ENCODE measurements at places on chromosomes 6 and 20.

DNA sequence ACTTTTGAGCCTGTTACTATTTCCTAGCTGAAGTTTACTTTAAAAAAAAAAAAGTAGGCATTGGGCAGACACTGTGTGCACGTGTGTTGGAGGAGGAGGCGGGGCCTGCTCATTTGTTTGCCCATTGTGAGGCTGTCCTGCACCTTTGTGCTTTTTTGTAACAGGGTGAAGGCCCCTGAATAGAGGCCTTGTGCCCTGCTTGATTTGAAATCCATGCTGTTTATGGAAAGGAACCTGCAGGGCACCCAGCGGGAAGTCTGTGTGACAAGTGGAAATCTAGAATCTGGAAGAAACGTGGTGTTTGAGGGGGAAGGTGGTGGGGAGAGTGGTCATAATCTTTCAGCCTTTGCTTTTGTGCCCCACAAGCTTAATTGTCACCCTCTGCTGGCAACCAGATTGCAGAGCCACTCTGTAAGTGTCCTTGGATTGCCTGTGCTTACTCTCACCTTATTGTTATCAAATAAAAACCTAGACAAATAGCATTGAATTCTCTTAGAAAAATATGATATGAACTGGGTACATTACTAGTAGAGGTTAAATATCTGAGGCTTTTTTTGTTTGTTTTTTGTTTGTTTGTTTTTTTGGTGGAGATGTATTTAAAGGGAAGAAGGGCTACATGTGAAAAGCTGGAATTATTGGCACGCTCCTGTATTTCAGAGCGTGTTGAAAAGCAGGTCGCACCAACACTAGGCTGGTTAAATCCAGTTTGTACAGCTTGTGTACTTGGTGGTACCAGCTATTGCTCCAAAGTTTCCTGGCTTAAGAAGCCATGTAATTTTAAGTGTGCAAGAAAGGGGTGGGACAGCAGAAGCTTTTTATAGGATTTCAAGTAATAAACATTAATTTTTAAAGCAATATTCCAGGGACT, 156.3 kb downstream of the ARID1B start:
- peak; percentile 23 for DNase-seq

DNA sequence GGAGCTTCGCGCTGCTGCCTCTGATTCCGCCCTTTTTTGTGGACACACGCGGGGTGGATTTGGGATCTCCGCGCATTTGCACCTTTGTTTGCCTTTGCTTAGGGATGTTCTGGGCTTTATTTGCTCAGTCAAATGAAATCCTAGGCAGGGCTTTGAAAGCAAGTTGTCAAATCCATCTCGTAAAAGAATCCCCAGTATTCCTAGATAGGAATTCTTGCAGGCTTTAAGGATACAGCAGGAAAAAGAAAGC, 453 bp downstream of the CEP57L1 start:
- no peak for DNase-seq

- no peak for DNase-seq
These were observed 10.1 kb upstream of the AKAP12 start for GRCh38 chr6:151229401-151230276.

- DNase-seq, result no peak
These were observed 39.5 kb downstream of the FAM110A start for GRCh38 chr20:872855-873520.

GRCh38 chr20:35286077-35286898, 1.7 kb upstream of the EIF6 start:
- no peak for DNase-seq

- no peak for DNase-seq
These were observed 9.3 kb upstream of the DTD1 start for GRCh38 chr20:18578581-18578980.

GRCh38 chr20:15700147-15700765, 873.0 kb downstream of the KIF16B start:
- no peak for DNase-seq

DNA sequence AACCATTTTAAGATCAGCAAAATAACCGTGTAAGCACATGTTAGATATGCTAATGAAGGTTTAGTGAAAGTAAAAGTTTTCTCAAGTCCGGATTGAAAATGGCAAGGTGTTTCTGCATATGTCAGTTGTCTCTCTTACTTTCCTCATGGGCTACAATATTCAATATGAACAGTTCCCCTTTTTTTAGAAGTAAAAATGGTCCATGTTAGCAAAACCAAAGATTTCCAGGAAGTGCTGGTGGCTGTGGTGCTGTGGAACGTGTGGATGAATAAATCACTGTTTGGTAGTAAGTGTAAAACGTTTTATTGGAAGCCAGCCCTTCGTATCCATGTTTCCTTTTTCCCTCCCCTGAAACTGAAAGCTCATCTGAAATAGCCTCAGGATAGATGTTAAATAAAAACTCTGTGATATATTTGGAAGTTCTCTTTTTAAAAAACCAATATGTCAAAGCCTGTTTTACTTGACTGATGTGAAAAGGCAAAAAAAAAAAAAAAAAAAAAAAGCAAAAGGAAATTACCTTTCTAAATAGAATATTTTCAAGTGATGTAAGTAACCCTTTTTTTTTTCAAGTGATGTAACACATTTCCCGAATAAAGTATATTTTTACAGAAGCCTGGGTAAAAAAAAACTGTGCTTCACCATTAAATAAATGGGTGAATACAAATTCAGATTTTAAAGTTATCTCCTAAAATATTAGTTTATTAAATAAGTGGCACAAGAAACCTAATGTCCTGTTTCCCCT, 41.9 kb downstream of the PLEKHG1 start:
- no peak for DNase-seq

DNA sequence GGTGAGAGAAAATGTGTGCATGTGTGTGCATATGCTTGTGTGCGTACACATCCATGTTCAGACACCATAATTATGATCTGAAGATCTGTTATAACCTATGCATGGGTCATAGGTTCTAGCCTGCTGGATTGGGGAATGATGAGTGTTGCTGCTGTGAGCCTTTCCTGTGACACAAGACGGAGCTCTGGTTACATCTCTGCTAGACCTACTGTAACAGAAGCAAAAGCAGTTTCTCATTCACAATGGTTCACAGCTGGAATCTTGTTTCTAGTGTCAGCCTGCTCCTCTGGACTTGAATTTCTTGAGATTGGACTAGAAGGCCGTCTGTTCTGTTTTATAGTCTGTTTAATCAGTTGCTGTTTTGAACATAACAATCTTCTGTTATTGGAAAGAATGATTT, 40.1 kb downstream of the DEFB114 start:
- no peak for DNase-seq

DNA sequence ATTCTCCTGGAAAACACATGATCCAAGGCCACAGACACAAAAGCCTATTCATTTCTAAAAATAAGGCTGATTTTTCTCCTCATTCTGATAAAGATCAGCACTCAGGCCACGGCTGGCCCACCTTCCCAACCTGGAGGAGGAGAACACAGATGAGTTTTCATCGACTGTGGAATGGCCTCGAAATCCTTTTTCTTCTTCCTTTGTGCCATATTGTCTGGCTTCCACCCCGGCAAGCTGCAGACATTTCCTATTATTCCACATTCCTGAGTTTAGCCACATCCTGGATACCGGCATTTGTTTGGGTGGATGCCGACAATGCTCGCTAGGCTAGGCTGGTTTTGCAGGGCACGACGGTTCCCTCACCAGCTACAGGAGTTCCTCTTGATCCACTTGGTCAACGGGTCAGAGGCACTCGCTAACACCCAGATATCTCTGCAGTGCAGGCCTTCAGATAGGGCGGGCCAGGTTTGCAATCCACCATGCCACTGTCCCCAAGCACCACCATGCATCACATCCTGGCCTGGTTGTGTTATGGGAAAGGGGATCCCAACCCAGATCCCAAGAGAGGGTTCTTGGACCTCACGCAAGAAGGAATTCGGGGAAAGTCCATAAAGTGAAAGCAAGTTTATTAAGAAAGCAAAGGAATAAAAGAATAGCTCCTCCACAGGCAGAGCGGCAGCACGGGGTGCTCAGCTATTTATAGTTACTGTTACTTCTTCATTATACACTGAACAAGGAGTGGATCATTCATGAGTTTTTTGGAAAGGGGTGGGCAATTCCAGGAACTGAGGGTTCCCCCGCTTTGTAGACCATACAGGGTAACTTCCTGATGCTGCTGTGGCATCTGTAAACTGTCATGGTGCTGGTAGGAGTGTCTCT, 4.2 kb upstream of the CTSZ start:
- DNase-seq, result no peak

DNA sequence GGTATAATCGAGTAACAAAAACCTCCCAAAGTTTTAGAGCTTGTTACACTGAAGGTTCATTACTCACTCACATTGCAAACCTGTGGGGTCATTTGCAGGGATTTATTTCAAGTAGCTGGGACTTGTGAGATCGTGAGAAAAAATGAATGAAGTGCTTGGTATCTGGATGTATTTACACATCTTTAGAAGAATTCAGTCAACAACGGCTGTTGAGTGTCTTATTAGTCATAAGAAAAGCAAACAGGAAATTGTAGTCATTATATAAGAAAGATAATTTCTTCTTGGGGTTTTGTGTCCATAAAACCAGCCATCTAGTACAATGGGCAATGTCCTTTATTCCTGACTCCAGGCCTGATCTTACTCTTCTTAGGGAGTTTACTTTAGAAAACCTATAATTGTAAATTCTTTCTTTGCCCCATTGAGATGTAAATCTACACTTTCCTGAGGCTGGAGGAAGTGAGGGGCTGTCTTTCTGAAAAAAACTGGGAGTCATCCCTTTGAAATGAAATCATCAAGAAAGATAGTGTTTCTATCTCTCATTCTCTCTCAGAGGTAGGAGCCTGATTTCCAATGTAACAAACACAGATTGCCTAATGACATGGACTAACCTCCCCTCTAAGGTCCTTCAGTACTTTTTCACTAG, 202.5 kb upstream of the ASCC3 start:
- no peak for DNase-seq

- DNase-seq, result no peak
These were observed 335.5 kb upstream of the NOX3 start for GRCh38 chr6:155791186-155791585.

GRCh38 chr20:49543071-49543857, 24.7 kb downstream of the PTGIS start:
- DNase-seq, result no peak

DNA sequence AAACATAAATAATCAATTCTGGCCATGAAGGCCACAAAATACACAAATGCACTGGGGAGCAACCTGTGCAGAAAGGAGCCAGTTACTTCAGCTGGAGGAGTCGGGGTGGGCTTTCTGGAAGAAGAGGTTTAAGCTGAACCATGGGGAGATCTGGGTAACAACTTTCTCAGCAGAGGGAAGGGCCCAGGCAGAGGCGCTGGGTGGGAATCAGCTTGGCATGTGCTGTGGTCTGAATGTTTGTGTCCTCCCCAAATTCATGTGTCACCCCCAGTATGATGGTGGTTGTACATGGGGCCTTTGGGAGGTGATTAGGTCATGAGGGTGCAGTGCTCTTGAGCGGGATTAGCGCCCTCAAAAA, 107.9 kb downstream of the SYCP2 start:
- DNase-seq, result no peak

DNA sequence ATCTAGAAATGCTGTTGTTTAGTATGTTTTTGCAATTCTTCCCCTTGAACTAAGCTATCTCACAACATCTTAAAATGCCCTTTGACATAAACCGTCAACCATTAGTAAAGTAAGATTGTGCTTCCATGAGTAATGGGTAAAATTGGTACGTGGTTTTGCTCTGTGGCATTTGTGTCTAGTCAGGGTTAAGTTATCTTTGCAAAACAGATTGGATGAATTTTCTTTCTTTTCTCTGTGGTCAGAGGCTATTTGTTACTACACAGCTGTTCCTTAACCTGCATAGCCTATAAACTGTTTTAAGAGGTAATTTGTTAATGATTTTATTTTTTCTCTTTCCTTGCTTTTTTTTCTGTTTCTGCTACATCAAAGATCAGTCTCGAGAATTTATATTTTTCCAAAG, 75.4 kb downstream of the RPP40 start:
- DNase-seq, result no peak

- DNase-seq, result no peak
These were observed 446.8 kb downstream of the PTPRT start for GRCh38 chr20:42742926-42743325.

- no peak for DNase-seq
These were observed 223.6 kb upstream of the CITED2 start for GRCh38 chr6:139597771-139598755.

GRCh38 chr6:85449818-85450759, at the start of gene NT5E:
Gene NT5E, plus strand, starts transcription at chr6:85450083. Its CDS starts 57 bp downstream, at chr6:85450140.
- peak; percentile 50 for DNase-seq

DNA sequence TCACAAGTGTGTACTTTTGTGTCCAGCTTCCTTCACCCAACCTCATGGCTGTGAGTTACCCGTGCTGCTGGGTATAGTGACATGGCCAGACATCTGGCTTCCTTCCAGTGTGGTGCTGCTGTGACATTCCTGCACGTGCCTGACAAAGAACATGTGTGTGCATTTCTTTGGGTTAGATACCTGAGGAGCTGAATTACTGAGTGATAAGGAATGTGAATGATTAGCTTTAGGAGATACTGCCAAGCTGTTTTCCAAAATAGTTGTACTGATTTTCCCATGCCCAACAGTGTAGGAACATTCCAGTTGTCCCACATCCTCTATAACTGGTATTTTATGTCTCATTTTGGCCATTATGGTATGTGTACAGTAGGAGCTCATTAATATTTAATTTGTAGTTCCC, 132.5 kb downstream of the PREX1 start:
- no peak for DNase-seq

GRCh38 chr20:61414455-61414991, 162.5 kb downstream of the CDH4 start:
- no peak for DNase-seq

DNA sequence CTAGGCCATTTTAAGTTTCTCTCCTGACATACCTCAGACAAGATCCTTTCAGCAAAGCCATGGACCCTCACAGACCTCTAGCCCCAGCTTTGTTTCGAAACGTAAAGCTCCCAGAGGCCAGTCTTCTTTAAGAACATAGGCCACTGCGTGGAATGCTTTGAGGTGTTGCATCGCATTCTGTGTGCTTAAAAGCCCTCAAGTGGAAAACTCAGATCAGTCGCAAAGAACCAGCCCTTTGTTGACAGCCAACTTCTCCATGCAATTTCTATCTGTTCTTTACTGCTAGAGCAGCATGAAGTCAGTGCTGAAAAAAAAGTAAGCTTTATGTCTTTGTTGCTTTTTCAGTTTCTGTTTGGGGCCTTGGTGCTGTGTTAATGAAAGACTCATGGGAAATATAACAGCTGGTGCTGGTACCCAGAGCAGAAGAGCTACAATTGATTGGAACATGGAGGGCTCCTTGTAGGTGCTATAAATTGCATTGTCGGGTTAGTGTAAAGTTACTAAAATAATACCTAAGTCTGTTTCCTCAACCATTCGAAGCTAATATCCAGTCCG, 142.6 kb downstream of the MAP3K7 start:
- no peak for DNase-seq

- DNase-seq, result no peak
These were observed 3.9 kb upstream of the CPNE5 start for GRCh38 chr6:36843170-36843569.

GRCh38 chr6:52616059-52616690, 39.3 kb upstream of the TRAM2 start:
- DNase-seq, result no peak

All from neural crest cell (in vitro differentiated cells).